ENCODE measurements at places on chromosomes 1 and 21. TPM values are rescaled to one million over a fixed set of nuclear protein-coding genes. Genes with fewer than 3 reads are reported as not detected.

The CLCA1 gene
- total RNA-seq: not detected

The MGST3 gene
- 173 TPM for total RNA-seq

The C4BPA gene
- total RNA-seq: 12.7 TPM

The CFHR5 gene
- total RNA-seq: not detected

The SERPINC1 gene
- 0.98 TPM for total RNA-seq

The MX2 gene
- 0.63 TPM for total RNA-seq

The DYNLT4 gene
- total RNA-seq: not detected

The PPIAL4G gene
- not detected for total RNA-seq

The ABCG1 gene
- total RNA-seq: not detected

- H3K36me3 ChIP-seq: no peaks in the 10 kb centered on the region
- DNase-seq: peak; percentile 67
- H3K4me3 ChIP-seq: no peak overlapping the region
- H3K4me1 ChIP-seq: peaks cover 19% of the 10 kb centered on the region
- H3K27ac ChIP-seq: peak overlapping the region; percentile 73
Measured at GRCh38 chr1:225694151-225694603, 41.3 kb upstream of the ENAH start.

DNA sequence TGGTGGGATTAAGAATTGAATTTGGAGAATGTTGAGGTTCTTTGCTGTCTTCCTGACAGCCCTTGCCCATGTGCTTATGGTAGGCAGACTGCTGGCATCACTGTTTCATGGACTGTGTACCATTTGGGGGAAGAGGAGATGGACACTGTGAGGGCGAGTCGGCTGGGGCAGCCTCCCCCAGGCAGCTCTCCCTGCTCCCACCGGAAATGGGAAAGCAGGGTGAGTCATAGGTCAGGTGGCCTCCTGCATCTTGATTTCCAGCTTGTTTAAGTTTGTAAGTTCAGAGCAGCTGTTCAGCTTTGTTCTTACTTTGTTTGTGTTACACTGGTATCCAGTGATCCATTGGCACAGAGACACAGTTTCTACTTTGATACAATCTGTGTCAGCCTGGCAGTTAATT lies 87.2 kb upstream of the CNIH3 start:
- H3K4me1 ChIP-seq: no peaks in the 10 kb centered on the region
- no peak overlapping the region for H3K4me3 ChIP-seq
- no peak overlapping the region for H3K27ac ChIP-seq
- no peak for DNase-seq
- no peaks in the 10 kb centered on the region for H3K27me3 ChIP-seq

GRCh38 chr1:223813645-223814044 lies 32.1 kb downstream of the TP53BP2 start:
- no peak overlapping the region for H3K4me3 ChIP-seq
- H3K27ac ChIP-seq: no peak overlapping the region
- 0 out of 2 replicates have a peak, but pooled peaks cover 1% of the 10 kb centered on the region for H3K36me3 ChIP-seq
- H3K4me1 ChIP-seq: peaks cover 22% of the 10 kb centered on the region

GRCh38 chr1:64834734-64835133 lies 89.9 kb downstream of the RAVER2 start:
- no peaks in the 10 kb centered on the region for H3K27me3 ChIP-seq
- H3K4me3 ChIP-seq: no peak overlapping the region

DNA sequence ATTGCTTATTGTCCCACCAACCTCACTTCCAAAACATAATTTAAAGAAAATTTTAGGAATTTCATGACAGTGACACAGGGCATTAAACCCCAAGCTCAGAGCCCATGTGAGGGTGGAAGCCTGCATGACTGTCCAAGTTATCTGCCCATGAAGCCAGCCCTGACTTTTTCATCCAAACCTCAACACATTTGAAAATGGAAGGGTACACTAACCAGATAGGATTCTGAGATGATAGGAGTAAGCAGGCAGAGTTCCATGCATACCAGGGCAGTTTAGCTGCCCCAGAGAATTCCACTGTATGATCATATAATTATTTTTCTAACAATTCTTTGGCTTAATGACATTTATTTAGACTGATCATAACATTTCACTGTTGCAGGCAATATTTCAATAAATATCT lies 986.0 kb downstream of the TTLL7 start:
- no peak for DNase-seq
- H3K27ac ChIP-seq: no peak overlapping the region
- H3K36me3 ChIP-seq: no peaks in the 10 kb centered on the region
- H3K27me3 ChIP-seq: no peaks in the 10 kb centered on the region
- no peaks in the 10 kb centered on the region for H3K4me1 ChIP-seq

DNA sequence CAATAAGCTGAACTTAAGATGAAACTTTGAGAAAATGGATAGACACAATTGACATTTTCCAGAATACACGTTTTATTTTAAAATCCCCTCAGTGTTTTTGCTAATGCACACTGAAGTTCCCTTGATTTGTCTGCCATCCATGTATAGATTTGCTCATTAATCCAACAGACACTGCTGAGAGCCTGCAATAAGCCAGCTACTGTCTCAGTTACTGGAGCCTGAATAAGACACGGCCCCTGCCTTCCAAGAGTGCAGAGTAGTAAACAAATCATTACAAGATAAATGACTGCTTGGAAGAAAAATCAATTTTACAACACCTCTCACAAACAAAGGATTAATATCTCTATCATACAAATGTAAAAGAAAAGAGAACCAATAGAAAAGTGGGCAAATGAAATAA lies 130.1 kb downstream of the TLR5 start:
- DNase-seq: no peak
- no peaks in the 10 kb centered on the region for H3K27me3 ChIP-seq
- H3K36me3 ChIP-seq: no peaks in the 10 kb centered on the region
- no peak overlapping the region for H3K27ac ChIP-seq
- no peak overlapping the region for H3K4me3 ChIP-seq

DNA sequence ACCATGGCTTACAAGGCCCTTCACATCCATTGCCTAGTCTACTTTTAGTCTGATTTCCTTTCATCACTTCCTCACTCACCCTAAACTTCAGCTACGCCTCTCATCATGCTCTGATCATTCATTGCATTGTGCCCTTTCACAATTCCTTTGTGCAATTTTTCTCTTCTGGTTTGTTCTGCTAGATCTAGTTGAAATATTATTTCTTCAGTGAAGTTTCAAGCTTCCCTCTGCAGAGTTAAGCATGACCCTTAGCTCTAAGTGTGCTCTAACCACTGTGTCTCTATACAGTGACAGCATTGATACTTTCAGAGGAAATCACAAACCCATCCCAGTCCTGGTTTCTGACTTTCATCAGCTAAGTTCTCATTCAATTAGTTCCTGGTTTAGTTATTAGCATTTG lies 166.1 kb downstream of the PLA2G4A start:
- no peak overlapping the region for H3K4me3 ChIP-seq
- no peaks in the 10 kb centered on the region for H3K4me1 ChIP-seq
- no peak overlapping the region for H3K27ac ChIP-seq
- no peaks in the 10 kb centered on the region for H3K36me3 ChIP-seq
- H3K27me3 ChIP-seq: no peaks in the 10 kb centered on the region

DNA sequence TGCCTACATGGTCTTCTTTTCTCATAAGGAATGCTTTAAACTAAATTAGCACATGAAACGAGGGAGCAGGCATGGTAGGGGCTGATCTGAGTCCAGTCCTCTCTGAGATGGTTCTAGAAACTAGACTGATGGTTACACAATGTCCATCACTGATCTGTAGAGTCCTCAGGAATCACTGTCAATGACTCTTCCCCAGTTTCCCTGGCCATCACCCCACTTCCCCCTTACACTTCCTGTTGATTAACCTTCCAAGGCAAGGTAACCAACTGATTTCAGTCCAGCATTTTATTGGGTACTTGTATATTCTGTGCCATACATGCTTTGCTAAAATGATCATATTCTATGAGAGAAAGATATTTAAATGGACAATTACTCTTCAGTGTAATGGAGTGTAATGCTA lies 100.6 kb upstream of the ARTN start:
- H3K27ac ChIP-seq: no peak overlapping the region
- H3K36me3 ChIP-seq: no peaks in the 10 kb centered on the region
- H3K4me3 ChIP-seq: no peak overlapping the region
- no peaks in the 10 kb centered on the region for H3K27me3 ChIP-seq
- DNase-seq: no peak

- no peak for DNase-seq
- no peaks in the 10 kb centered on the region for H3K27me3 ChIP-seq
- H3K4me1 ChIP-seq: no peaks in the 10 kb centered on the region
- H3K36me3 ChIP-seq: no peaks in the 10 kb centered on the region
Measured at GRCh38 chr1:150820730-150821512, 12.9 kb upstream of the CTSK start.

DNA sequence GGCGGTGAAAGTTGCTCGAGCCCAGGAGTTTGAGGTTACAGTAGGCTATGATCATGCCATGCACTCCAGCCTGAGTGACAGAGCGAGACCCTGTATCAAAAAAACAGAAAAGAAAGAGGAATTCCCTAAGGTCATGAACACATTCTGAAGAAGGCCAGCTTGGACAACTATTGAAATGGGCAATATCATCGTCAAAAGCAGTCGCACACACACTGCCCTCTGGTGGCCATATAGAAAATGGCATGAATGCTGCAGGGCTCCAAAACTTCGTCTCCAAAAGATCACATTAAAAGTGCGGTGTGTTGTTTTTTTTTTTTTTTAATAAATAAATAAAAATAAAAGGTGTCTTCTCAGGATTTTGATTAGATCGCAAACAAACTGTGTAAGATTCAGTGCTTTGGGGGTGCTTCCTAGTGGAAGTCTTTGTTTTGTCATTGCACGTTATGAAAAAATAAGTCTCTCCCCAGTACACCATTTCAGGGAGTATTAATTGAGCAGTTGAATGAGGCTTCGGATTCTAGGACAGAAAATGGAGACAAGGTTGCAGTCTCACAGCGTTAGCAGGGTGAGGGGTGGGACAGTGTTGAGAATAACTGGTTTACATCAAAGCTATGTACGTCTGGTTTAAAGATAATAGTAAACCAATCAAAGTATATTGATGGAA lies 87.5 kb upstream of the FMN2 start:
- no peak overlapping the region for H3K27ac ChIP-seq
- no peak overlapping the region for H3K4me3 ChIP-seq
- no peak for DNase-seq

DNA sequence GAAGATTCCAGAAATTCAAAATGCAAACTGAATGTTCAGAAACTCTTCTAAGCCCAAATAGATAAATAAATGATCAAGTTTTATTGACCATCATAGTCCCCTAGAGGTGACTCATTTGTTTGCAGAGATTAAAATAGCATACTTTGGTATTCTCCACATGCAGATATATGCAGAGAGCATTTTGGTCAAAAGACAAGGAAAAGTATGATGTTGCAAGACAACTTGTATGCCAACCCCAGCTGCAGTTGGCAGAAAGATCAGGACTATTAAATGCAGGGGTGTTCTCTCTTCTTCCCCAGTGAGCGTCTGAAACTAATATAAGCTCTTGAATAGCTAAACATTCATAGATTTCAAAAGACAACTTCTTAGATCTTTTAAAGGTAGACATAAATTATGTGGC lies 404.9 kb downstream of the LTN1 start:
- H3K4me3 ChIP-seq: no peak overlapping the region
- DNase-seq: no peak
- H3K27me3 ChIP-seq: no peaks in the 10 kb centered on the region
- H3K27ac ChIP-seq: no peak overlapping the region

- H3K4me3 ChIP-seq: no peak overlapping the region
- no peak for DNase-seq
- H3K27me3 ChIP-seq: no peaks in the 10 kb centered on the region
- peak overlapping the region; percentile 54 for H3K27ac ChIP-seq
- H3K4me1 ChIP-seq: peaks cover 37% of the 10 kb centered on the region
- H3K36me3 ChIP-seq: no peaks in the 10 kb centered on the region
Measured at GRCh38 chr1:229131243-229132105, 139.4 kb upstream of the RAB4A start.

DNA sequence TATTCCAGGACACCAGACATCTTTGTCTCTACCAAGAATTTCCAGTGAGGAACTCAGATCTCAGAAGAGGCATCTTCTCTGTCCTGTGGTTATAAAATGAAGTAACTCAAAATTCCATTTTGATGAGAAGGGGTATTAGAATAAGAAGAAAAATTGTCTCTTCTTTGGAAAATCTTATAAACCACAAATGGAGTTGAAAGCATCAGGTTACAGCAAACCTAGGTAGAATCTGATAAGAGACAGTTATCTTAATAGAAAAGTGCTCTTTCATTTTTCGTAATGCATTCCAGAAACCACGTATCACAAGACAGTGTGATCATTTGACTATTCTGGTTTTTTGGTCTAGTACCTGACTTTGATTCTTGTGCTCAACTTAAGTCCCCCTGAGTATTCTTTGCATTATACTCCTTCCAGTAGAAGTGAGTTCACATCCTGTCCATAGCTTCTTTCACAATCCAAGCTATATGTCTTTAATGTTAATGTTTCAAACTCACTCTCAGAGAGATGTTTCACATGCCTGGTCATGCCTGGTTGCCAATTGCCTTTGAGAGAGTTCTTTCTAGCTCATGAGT lies 120.9 kb upstream of the PRDX6 start:
- H3K36me3 ChIP-seq: no peaks in the 10 kb centered on the region
- H3K27me3 ChIP-seq: no peaks in the 10 kb centered on the region
- no peak overlapping the region for H3K4me3 ChIP-seq

DNA sequence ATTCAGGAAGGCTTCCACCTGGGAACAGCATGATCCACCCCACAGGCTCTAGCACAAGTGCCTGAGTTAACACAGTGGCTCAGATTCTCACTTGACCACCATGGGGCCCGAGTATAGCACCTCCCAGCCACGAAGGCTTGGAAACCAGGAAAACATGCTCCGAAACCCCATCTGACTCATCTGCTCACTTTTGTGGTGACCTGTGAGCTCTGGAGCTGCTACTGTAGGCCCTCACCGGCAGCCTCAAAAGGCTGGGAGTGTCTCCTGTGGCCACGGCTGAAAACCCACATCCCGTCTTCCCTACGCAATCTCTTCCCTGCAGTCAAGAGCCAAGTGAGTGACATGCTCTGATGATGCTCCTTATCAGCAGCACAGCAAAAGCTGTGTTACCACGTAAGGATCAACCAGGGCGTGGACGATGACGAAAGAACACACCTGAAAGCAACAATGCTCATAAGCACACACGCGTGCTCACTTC lies 81.4 kb downstream of the TGFBR3 start:
- no peaks in the 10 kb centered on the region for H3K27me3 ChIP-seq
- no peak overlapping the region for H3K27ac ChIP-seq
- no peaks in the 10 kb centered on the region for H3K4me1 ChIP-seq
- H3K4me3 ChIP-seq: no peak overlapping the region
- no peaks in the 10 kb centered on the region for H3K36me3 ChIP-seq

GRCh38 chr1:84871181-84871580 lies 21.8 kb downstream of the LPAR3 start:
- H3K27ac ChIP-seq: no peak overlapping the region
- no peak for DNase-seq
- no peaks in the 10 kb centered on the region for H3K36me3 ChIP-seq
- no peak overlapping the region for H3K4me3 ChIP-seq
- H3K27me3 ChIP-seq: no peaks in the 10 kb centered on the region

DNA sequence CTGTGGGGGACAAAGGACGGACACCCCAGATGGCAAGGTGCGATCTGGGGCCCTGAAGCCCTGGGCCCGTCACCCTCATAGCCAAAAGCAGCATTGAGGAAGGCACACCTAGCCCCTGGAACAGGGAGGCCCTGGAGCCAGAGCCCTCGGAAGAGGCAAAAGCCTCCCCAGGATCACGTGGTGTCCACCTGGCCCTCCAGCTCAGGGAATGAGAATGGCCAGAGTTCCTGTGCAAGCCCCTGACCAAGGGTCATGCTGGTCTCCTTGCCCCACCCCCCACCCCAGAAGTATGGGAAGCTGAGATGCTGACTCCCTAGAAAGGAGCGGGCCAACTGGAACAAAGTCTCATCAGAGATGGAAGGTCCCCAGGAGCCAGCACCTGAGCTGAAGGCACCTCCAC lies 1.0 kb upstream of the PDZK1IP1 start:
- H3K27me3 ChIP-seq: no peaks in the 10 kb centered on the region
- no peaks in the 10 kb centered on the region for H3K36me3 ChIP-seq
- peak overlapping the region; percentile 98 for H3K27ac ChIP-seq
- peaks cover 74% of the 10 kb centered on the region for H3K4me1 ChIP-seq
